Natural killer cell treated with Interleukin-12 subunit alpha and Interleukin-12 subunit beta and Interleukin-15 and Interleukin-18, amount 100 ng/mL, for 72 hours (primary cell): ENCODE measurements at places on chromosomes 3 and 15. TPM values are rescaled to one million over a fixed set of nuclear protein-coding genes. Genes with fewer than 3 reads are reported as not detected.

Gene KLHL25
- total RNA-seq = 8.5 TPM

GRCh38 chr15:79815468-79815867, 81.3 kb downstream of the MTHFS start:
- no peaks in the 10 kb centered on the region for H3K4me1 ChIP-seq
- no peak overlapping the region for H3K4me3 ChIP-seq
- H3K27me3 ChIP-seq = peaks cover 12% of the 10 kb centered on the region
- H3K36me3 ChIP-seq = no peaks in the 10 kb centered on the region
- H3K27ac ChIP-seq = no peak overlapping the region
- no peak for DNase-seq

GRCh38 chr3:29409409-29409808, 128.5 kb downstream of the RBMS3 start:
- no peak overlapping the region for H3K27ac ChIP-seq
- H3K4me3 ChIP-seq = no peak overlapping the region
- no peak for DNase-seq
- no peaks in the 10 kb centered on the region for H3K4me1 ChIP-seq
- no peaks in the 10 kb centered on the region for H3K36me3 ChIP-seq

Gene ZCWPW2
- total RNA-seq = not detected
